ENCODE measurements at places on chromosomes 13 and 19.
A peak's percentile ranks its signal among the peaks of the same experiment; 100 is the strongest.

GRCh38 chr19:7618348-7618747, 11.0 kb downstream of the XAB2 start:
- no peak for DNase-seq

DNA sequence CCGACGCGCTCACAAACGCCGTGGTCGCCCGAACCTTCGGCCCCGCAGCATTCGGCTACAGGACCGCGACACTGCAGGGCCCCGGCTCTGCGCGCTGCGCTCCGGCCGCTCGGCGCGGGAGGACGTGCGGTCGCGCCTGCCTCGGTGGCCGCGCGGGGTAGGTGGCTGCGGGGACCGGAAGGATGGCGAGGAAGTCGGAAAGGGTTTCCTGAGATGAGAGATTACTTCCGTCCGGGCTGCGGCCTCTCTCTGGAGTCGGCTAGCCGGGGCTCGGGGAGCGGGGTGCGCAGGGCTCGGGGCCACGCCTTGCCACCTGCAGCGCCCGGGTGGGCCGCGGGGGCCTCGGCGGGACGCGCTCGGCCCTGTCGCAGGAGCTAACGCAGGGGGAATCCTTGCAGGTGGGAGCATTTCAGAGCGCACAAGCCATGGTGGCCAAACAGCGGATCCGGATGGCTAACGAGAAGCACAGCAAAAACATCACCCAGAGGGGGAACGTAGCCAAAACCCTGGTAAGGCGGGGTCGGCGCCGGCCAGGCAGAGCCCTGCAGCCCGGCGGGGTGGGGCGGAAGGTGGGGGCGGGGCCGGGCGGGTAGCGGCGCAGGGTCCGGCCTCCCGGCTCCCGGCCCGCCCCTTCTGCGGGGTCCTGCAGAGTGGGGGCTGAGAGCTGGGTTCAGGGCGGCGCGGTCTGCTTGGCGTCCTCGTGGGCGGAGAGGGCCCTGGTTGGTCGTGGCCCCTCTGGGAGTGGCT, at the start of gene SERP2:
Gene SERP2 (plus strand): TSS at position 224 of the 747 bp plus-strand sequence. CDS start 202 bp downstream, at position 426.
- DNase-seq = no peak

DNA sequence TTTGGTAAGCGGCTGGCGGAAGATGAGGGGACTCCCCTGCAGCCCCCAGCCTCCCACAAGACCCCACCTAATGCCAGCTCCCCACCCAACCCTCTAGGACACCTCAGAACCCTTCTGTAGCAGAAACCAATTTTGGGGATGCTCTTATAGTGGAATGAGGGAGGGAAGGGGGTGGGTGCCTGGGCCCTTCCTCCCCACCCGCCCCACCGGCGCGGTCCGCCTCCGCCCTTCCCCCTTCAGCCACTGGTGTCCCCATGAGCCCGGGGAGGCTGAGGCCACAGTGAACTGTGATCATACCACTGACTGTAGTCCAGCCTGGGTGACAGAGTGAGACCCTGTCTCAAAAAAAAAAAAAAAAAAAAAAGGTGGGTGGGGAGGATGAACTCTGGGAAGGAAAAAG, 16.2 kb downstream of the TLE6 start:
- no peak for DNase-seq

- no peak for DNase-seq
Observed at GRCh38 chr19:49592486-49593232, 1.7 kb downstream of the PRR12 start.

DNA sequence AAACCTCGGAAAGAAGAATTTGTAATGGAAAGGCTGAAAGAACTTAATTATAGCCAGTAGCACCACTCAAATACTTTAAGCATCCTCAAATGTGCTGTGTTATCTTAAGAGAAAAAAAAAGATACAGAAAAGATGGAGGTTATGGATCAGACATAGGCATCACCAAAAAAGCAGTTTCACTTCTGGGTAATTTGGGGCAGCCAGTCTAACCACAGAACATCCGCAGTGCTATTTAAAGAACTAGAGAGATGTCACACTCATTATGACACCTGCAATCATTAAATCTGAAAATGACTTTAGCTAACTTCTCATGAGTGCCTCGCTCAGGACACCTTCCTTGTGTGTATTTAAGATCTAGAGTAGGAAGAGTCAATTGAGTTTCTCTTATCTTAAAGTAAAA, 211.8 kb downstream of the RBM26 start:
- no peak for DNase-seq

- DNase-seq = no peak
Observed at GRCh38 chr19:13012690-13013608, 17.7 kb downstream of the NFIX start.

DNA sequence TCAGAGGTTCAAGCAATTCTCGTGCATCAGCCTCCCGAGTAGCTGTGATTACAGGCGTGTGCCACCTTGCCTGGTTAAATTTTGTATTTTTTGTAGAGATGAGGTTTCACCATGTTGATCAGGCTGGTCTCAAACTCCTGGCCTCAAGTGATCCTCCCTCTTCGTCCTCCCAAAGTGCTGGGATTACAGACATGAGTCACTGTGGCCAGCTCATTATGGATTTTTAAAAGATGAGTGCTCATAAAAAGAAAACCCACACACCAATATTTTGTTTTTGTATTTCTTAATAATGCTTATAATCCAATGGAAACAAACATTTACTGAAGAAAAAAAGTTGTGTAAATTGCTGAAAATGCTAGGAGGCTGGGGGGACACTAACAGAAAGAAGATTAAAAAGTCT, 5.0 kb upstream of the MICU2 start:
- DNase-seq = no peak

DNA sequence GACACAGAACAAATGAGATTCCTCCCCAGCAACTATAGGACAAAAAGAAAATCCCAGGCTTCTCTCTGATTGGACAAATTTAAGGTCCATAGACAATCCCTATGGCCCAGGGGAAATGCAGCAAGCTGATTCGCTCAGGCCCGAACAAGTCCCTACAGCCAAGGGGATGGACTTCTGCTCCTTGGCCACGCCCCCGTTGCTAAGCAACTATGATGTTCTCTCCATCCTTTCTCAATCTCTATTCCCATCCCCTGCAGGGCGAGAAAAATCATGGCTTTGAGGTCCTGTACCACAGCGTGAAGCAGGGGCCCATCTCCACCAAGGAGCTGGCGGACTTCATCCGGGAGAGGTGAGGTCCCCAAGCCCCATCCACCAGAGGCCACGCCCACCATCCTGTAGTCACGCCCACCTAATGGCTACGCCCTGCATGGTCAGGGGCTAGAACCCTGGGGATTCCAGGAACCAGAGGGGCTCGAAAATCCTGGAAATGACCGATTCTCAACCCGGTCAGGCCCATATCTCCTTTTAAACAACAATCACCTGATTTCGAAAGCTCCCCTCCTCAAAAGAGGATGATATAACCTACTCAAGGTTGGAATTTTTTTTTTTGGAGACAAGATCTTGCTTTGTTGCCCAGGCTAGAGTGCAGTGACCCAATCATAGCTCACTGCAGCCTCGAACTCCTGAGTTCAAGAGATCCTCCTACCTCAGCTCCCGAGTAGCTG, 11.4 kb downstream of the FCHO1 start:
- DNase-seq = no peak

GRCh38 chr19:6999933-7000332, 21.3 kb downstream of the MBD3L2B start:
- no peak for DNase-seq

DNA sequence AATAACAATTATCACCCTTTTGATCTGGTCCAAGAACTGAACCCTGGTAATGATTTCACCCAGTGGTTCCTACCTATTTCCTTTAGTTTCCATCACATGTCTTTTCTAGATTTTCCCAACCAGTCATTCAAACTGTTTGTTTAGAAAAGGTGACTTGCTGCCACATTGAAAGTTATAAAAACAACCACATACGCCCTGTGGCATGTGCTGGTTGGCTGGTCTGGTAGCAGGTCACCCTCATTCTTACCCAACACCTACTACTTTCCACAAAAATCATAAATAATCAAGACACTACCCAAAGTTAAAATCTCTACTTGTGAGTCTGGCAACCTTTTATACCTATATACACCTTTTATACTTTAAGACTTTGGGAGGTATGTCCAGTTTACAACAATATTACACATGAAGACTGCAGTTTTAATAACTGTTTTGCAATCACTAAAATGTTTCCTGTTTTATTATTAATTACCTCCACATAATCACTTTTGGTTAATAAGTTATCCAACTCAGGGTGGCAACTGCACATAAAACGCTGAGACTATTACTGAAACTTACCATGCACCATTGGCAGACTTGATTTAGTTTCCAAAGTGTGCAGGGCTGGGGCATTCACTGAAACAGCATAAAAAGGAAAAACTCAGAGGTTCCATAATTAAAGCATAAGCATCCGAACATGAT, 38.9 kb downstream of the DZIP1 start:
- DNase-seq = no peak

DNA sequence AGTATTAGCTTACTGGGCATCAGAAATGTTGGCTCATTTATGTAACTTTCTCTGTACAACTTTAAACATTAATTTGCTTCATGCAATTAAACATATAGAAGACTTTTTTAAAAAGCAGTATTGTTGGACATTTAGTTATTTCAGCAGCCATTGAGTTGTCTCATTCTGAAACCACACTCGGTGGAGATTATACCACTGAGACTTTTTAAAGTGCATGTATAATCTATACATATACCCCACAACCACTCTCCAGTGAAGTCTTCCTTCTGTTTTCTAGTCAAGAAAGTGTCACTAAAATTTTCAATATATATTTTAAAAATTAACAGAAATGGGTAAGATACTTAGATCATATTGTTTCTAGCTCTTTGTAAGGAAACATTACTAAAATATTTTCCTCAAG, 15.5 kb downstream of the SETDB2 start:
- no peak for DNase-seq

DNA sequence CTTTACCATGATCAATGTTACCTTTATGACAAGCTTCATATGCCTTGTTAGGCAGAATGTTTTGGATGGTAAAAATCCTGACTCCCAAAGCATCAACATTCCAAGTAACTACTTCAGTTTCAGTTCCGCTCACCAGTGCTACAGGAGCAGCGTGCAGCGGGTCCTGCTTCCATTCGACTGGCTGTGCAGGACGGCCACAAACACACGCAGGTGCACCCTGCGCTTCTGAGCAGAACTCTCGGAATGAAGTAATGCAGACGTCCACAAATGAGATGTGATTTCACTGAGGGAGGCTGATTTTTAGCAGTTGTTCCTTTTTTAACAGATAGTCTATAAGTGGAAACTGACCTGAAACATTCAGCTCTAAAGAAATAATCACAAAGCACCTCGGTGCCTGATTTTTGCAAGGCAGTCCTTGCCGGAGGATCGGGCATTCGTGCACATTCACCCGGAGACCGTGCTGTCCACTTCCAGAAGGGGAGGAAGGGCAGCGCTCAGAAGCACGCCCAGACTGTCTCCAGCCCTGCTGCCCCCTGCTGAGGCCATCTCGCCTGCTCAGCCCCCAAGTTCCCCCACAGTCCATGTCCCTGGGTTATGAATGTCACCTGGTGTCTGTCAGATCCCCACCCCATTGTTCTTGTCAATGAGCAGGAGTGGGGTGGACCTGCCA, 85.8 kb downstream of the RAB20 start:
- no peak for DNase-seq

GRCh38 chr13:93786846-93787489, 560.4 kb downstream of the GPC6 start:
- DNase-seq = no peak

- DNase-seq = peak; percentile 85
Observed at GRCh38 chr19:47573071-47574026, at the start of gene ZNF541. Gene ZNF541, minus strand, starts transcription at chr19:47573148. Its CDS starts 17,292 bp downstream, at chr19:47555856.

DNA sequence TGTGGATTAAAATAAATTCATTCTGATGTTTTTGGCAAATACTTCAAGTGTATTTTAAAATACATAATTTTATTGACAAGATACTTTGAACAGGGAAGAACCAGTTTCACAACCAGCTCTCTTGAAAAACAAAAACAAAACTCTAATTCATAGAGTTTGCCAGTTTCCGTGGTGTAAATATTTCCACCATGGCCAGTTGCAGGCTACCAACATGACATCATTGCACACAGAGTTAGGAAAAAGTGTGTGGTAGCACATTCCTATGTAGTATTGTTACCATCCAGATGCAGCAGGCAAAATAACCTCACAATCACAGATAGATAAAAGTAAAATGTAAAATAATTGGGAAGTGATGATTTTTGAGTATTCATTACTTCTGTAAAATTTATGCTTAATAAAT, 7.7 kb upstream of the RNF113B start:
- DNase-seq = no peak

- no peak for DNase-seq
Observed at GRCh38 chr13:107457686-107458085, 757.6 kb downstream of the LIG4 start.

DNA sequence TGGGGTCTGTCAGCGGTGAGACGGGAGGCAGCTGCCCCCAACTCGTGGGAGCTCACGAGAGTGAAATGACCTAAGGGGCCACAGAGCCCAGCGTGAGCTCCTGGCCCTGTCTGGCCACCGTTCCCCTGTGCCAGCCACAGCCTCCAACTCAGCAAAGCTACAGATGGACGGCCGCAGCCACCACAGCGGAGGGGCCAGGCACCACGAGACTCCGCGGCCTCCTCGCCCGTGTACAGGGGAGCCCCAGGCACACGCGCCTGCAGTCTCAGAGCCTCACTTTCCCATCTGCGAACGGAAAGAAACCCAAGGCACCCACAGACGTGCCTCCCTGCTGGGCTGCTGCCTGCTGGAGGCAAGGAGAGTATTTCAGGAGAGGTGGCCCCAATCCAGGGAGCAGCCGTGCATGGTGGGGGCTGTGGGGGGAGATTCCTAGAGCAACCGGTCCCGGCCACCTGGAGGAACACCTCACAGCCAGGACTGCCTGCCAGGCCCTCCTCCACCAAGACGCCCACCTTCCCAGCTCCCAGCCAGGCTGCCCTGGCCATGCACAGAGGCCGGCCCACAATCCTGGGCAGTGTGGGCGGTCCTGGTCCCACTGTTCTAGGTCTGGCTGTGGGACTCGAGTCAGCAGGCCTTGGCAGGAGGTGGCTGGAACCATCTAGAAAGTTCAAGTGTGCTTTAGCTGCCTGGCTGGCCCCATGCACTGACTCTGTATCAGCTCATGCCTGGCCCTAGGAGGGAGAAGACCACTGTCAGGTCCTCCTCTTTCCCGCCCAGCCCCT, 1.9 kb downstream of the MKNK2 start:
- no peak for DNase-seq

GRCh38 chr13:98261165-98261702, 84.2 kb upstream of the RNF113B start:
- no peak for DNase-seq

DNA sequence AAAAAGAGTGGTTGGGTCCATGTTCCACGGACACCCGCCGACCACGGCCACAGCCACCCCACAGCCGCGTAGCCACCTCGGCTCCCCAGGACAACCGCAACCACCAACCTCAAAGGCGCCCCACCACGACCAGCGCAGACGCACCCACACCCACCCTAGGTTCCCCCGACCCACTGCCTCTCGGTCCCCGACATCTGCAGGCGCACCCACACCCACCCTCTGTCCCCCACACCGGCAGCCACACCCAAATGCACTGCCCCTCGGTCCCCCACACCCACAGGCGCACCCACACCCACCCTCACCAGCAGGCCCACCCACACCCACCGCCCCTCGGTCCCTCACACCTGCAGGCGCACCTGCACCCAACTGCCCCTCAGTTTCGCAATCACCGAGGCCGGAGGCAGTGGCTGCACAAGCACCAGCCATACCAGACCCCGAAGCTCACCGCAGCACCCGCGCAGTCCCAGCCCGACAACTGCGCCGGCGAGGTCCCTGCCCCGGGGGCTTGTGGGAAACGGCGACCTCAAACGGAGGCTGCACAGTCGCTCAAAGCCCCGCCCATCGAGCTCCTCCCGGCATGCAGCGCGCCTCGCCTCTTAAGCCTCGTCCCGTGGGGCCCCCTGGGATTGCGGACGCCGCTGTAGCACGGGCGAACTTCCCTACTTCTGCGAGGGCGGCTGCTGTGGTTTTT, 18.3 kb downstream of the ZNF77 start:
- DNase-seq = no peak

GRCh38 chr13:19766591-19766990, 16.2 kb downstream of the PSPC1 start:
- DNase-seq = no peak
